Small intestine (tissue), 16 donors: ENCODE measurements at places on chromosomes 13 and 19. TPM values are rescaled to one million over a fixed set of nuclear protein-coding genes. Genes with fewer than 3 reads are reported as not detected.
A peak's percentile ranks its signal among the peaks of the same experiment; 100 is the strongest.

ZNF490 gene
- 3.0 TPM for polyA plus RNA-seq

GRCh38 chr19:35216016-35216832 lies 12.3 kb downstream of the FAM187B start:
- H3K4me3 ChIP-seq: no peak overlapping the region
- no peaks in the 10 kb centered on the region for H3K27me3 ChIP-seq
- H3K4me1 ChIP-seq: no peaks in the 10 kb centered on the region
- no peak for DNase-seq

DNA sequence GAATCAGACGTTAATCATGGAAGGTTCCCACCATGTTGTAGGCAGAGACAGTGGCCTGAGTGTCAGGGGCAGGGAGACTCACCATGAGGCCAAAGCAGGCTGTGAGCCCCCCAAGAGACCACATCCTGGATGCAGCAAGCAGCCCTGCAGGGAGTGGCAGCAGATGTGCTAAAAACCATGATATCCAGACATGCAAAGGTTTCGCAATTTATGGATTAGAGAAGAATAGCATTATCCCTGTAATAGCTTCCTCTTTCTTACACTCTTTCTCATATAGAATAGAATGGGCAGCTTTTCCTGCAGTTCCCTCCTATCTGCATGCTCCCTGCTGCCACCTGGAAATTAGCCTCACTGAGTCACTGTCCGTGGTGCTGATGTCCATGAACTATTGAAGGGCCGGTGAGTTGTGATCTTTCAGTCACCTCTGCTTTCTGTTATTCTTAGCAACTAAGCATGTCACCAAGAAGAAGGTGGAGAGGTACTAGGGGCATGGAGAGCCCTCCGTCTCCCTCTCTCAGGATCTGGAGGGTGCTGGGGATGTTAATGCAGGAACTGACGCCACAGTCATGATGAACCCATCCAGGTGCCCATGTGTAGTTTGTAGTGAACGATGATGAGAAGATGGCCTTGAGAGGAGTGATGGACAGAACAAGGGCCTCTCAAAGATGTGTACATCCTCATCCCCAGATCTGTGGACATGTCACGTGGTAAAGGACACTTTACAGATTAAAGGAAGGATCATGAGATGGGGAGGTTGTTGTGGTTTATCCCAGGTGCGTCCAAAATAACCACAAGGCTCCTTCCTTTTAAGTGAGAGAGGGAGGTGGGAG lies 9.9 kb downstream of the CEACAM4 start:
- H3K4me1 ChIP-seq: no peaks in the 10 kb centered on the region
- no peaks in the 10 kb centered on the region for H3K36me3 ChIP-seq
- H3K27me3 ChIP-seq: peaks cover 4% of the 10 kb centered on the region
- H3K4me3 ChIP-seq: no peak overlapping the region
- no peak overlapping the region for H3K27ac ChIP-seq
- DNase-seq: peak; percentile 42

LRRC25 gene
- polyA plus RNA-seq: 3.6 TPM

- H3K36me3 ChIP-seq: no peaks in the 10 kb centered on the region
- no peak for DNase-seq
- no peaks in the 10 kb centered on the region for H3K27me3 ChIP-seq
- H3K4me1 ChIP-seq: no peaks in the 10 kb centered on the region
- no peak overlapping the region for H3K27ac ChIP-seq
- H3K4me3 ChIP-seq: no peak overlapping the region
Measured at GRCh38 chr13:43356567-43356966, 333.2 kb downstream of the DNAJC15 start.

- no peaks in the 10 kb centered on the region for H3K27me3 ChIP-seq
- H3K4me3 ChIP-seq: no peak overlapping the region
- H3K36me3 ChIP-seq: no peaks in the 10 kb centered on the region
- DNase-seq: no peak
- H3K27ac ChIP-seq: no peak overlapping the region
Measured at GRCh38 chr13:91745967-91746366, 347.5 kb downstream of the GPC5 start.

TEX29 gene
- polyA plus RNA-seq: 5.8 TPM

GRCh38 chr19:45439569-45440258 lies 16.0 kb upstream of the ERCC1 start:
- peaks cover 23% of the 10 kb centered on the region for H3K4me1 ChIP-seq
- DNase-seq: peak; percentile 91
- H3K27me3 ChIP-seq: no peaks in the 10 kb centered on the region
- H3K36me3 ChIP-seq: no peaks in the 10 kb centered on the region
- peak overlapping the region; percentile 45 for H3K27ac ChIP-seq

- H3K27ac ChIP-seq: no peak overlapping the region
- no peaks in the 10 kb centered on the region for H3K4me1 ChIP-seq
- peaks cover 3% of the 10 kb centered on the region for H3K27me3 ChIP-seq
- DNase-seq: no peak
Measured at GRCh38 chr19:33221638-33222037, 4.0 kb downstream of the SLC7A10 start.

GRCh38 chr13:42478531-42479156 lies 95.3 kb upstream of the TNFSF11 start:
- H3K27me3 ChIP-seq: no peaks in the 10 kb centered on the region
- H3K4me1 ChIP-seq: no peaks in the 10 kb centered on the region
